ENCODE measurements at places on chromosomes 4 and X. TPM values are rescaled to one million over a fixed set of nuclear protein-coding genes. Genes with fewer than 3 reads are reported as not detected.

The PARM1 gene
- total RNA-seq: 58.7 TPM

The PPEF2 gene
- total RNA-seq: not detected

The FGA gene
- total RNA-seq: not detected

The ENPEP gene
- total RNA-seq: 4.1 TPM

The SPON2 gene
- total RNA-seq: 22.6 TPM

The TRIM75 gene
- total RNA-seq: not detected

The HS6ST2 gene
- 0.08 TPM for total RNA-seq

The CSN3 gene
- total RNA-seq: not detected

The GLUD2 gene
- total RNA-seq: 1.5 TPM

The BGN gene
- total RNA-seq: 42.2 TPM

The SGMS2 gene
- 23.2 TPM for total RNA-seq

The ADGRG4 gene
- total RNA-seq: not detected

The DTHD1 gene
- not detected for total RNA-seq

The FOXP3 gene
- total RNA-seq: not detected

The CFAP99 gene
- total RNA-seq: not detected

The ERAS gene
- total RNA-seq: not detected

The ALAS2 gene
- 0.68 TPM for total RNA-seq

The HELT gene
- not detected for total RNA-seq

The TRIM60 gene
- total RNA-seq: not detected

The TMPRSS11B gene
- total RNA-seq: not detected

The BEX1 gene
- 0.38 TPM for total RNA-seq

The SLC34A2 gene
- total RNA-seq: 0.08 TPM

The SCFD2 gene
- 10.0 TPM for total RNA-seq

The GABRQ gene
- total RNA-seq: not detected

The SPINK2 gene
- total RNA-seq: not detected

The MAGEA2B gene
- not detected for total RNA-seq

The ESX1 gene
- total RNA-seq: not detected

The PROM1 gene
- total RNA-seq: 3.5 TPM

The PLXNA3 gene
- 23.2 TPM for total RNA-seq

The NKAP gene
- 4.7 TPM for total RNA-seq

The SUPT20HL2 gene
- total RNA-seq: not detected

The AFF2 gene
- total RNA-seq: 0.22 TPM

The TMEM47 gene
- 32.9 TPM for total RNA-seq

The GIMD1 gene
- total RNA-seq: not detected

The BMX gene
- total RNA-seq: 1.4 TPM

The CHRNA9 gene
- total RNA-seq: not detected

The NCBP2L gene
- total RNA-seq: not detected

The GAGE2A gene
- total RNA-seq: not detected

The TLR10 gene
- not detected for total RNA-seq
